ENCODE measurements at places on chromosomes 2 and 18.

- no peak for DNase-seq
These were observed 30.9 kb downstream of the PIK3C3 start for GRCh38 chr18:41985914-41986313.

- no peak for DNase-seq
These were observed 2.7 kb upstream of the NMI start for GRCh38 chr2:151292141-151292540.

DNA sequence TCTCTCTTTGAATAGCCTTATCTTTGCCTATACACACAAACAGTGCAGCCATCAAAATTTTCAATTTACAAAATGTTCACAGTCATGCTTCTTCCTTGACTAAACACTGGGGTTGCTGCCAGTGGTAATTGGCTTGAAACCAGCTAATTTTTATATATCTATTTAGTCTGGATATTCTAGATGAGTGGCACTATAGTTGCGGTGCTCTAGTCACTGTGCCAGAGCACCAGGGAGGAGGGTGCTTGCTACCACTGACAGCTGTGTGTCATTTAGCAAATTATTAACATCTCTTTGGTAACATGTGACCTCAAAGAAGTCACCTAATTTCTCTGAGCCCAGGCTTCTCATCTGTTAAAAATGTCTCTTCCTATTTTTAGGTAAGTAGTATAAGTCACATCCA is 130.4 kb downstream of the MEIS1 start:
- no peak for DNase-seq

DNA sequence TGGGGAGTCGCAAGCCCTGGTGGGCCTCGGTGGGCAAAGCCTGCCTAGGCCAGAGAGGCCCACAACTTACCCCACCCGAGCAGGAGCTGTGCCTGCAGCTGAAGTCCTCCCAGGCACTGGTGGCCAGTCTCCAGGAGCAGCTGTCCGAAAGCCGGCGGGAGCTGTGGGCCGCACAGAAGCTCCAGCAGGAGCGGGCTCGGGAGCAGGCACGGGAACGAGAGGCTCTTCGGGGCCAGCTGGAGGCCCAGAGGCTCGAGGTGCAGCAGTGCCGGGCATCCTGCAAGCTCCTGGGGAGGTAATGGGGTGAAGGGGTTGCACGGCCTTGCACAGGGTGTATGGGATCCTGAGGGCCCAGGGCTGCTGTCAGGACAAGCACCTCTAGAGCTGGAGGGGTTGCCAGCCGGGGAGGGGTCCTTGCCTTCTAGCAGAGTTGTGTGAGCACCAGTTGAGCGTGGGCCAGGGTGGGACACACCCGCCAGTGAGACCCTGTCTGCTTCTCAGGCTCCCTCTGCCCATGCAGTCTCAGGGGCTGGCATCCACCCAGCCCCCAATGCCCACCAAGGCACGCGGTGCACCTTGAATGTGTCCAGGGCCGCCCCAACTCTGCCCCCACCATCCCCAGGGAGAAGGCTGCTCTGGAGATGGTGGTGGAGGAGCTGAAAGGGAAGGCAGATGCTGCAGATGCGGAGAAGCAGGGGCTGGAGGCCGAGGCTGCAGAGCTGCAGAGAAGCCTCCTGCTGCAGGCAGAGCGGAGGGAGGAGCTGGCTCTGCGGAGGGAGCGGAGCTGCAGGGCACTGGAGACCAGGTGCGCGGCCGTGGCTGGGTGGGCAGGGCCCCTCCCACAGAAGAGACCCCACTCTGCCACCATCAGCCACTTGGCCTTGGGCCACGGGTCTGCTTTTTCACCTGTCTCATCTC is 27.2 kb downstream of the CROCC2 start:
- DNase-seq = no peak

GRCh38 chr2:140422759-140423158 is 1642.6 kb upstream of the NXPH2 start:
- no peak for DNase-seq

- no peak for DNase-seq
These were observed 6.3 kb upstream of the NRP2 start for GRCh38 chr2:205675861-205676516.

GRCh38 chr2:195612611-195613495 is 44.2 kb upstream of the SLC39A10 start:
- DNase-seq = no peak

- DNase-seq = no peak
These were observed 25.1 kb upstream of the ME2 start for GRCh38 chr18:50853863-50854271.

- no peak for DNase-seq
These were observed 99.9 kb downstream of the PARD3B start for GRCh38 chr2:204645018-204645773.

DNA sequence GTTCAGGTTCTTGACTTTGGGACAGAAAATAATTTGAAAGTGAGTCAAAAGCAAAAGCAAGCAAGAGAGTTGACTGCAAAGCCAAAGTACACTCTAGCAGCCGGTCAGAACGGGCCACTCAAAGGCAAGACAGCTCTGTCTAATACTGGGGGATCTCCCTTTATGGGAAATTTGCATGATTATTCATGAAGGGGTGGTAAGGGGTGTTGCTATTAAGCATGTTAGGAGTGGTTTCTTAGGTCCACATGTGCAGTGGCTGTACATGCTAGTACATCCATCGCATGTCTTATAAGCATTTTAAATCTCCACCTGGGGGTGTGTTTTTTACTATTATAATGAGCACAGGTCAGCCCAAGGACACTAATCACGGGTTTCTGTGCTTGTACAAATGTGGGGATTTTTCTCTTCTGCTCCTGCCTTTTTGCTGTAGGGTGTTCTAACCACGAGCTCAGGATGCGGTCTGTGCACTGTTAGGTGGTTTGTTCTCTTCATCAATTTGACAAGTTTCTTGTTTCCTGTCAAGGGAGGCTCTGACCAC is 60.2 kb upstream of the SPP2 start:
- DNase-seq = no peak

DNA sequence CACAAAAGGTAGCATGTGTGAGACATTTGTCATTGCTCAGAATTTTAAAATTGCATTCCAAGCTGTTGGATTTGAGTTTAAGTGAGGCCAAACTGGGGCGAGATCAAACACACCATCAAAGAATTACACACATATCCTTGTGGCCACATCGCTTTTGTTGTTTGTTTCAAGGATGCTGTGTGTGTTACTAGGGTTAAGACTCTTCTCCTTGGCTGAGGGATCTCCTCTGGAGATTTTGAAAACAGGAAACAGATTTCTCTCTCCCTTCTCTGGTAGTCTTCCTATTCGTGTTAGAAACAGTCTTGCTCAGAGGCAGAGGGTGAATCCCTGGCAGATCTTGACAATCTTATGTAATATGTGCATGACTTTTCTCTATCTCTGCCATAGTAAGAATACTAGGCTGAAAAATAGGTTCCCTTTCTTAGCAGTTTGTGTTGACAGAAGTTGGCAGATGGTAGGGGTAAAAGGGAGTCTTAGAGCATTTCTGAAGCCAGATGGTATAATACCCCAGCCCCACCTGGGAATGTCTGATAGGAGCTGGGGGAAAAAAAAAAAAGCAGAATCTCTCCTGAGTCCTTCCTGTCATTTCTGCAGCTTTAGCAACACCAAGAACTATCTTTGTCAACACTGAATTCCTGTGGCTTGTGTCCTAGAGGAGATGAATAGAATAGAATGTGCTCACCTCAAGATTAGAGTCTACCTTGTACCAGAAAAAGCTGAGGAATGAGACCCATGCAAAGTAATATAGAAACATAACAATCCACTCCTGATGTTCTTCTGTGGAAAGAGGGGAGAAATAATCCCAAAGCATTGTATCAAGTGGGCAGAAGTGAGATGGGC is 101.8 kb downstream of the XRCC5 start:
- DNase-seq = no peak

- no peak for DNase-seq
These were observed 12.6 kb downstream of the NR4A2 start for GRCh38 chr2:156319811-156320485.

GRCh38 chr2:145402706-145403277 is 882.9 kb upstream of the ZEB2 start:
- DNase-seq = no peak

- DNase-seq = no peak
These were observed 38.7 kb downstream of the PTGR3 start for GRCh38 chr18:75170022-75170789.

GRCh38 chr2:215466097-215466909 is 30.4 kb upstream of the FN1 start:
- DNase-seq = no peak

DNA sequence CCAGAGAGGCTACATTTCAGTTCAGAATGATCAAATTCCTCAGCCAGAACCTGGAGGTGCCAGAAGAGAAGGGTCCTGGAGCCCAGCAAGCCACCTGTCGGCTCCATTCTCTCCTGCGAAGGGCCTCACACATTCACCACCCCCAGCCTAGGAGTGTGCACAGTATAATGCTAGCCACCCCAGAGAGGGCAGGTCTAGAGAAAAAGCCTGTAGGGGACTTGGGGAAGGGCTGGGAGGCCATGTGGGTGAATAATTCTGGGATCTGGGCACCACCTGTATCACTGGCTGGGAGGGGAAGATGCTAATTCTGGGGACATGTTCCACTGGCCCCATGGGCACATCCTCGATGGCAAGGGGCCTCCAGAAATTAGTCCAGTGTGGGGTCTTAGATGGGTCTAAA is 127.6 kb upstream of the HNMT start:
- DNase-seq = no peak

GRCh38 chr2:71776227-71776626 is 322.9 kb downstream of the DYSF start:
- DNase-seq = no peak

- DNase-seq = no peak
These were observed 149.2 kb upstream of the NCK2 start for GRCh38 chr2:105595536-105595935.

GRCh38 chr2:8987410-8987809 is 16.1 kb downstream of the MBOAT2 start:
- no peak for DNase-seq

- DNase-seq = no peak
These were observed 48.4 kb downstream of the UNC50 start for GRCh38 chr2:98656800-98657199.

GRCh38 chr2:119076713-119077112 is 81.8 kb downstream of the C1QL2 start:
- no peak for DNase-seq

GRCh38 chr18:76525911-76526310 is 30.9 kb upstream of the ZNF516 start:
- no peak for DNase-seq

GRCh38 chr2:73588177-73588576 is 54.0 kb downstream of the NAT8 start:
- DNase-seq = no peak

DNA sequence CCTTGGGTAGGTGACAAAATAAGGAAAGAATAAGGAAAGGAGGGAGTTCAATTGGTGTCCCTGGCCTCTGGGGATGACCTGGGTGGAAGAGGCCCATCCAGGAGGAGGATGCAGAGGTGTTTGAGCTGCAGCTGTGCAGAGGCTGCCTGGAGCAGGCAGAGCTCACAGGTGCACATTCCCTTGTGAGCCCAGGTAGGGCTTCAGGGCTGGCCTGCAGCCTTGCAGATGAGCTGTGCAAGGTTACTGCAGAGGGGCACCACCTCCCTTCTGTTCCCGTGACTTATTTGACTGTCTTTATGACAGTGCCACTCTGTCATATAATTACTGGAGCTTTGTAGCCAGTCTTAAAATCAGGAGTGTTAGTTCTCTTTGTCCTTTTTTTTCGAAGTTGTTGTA is 263.2 kb upstream of the HS6ST1 start:
- DNase-seq = no peak

GRCh38 chr18:21820033-21820810 is 79.6 kb downstream of the MIB1 start:
- DNase-seq = no peak

DNA sequence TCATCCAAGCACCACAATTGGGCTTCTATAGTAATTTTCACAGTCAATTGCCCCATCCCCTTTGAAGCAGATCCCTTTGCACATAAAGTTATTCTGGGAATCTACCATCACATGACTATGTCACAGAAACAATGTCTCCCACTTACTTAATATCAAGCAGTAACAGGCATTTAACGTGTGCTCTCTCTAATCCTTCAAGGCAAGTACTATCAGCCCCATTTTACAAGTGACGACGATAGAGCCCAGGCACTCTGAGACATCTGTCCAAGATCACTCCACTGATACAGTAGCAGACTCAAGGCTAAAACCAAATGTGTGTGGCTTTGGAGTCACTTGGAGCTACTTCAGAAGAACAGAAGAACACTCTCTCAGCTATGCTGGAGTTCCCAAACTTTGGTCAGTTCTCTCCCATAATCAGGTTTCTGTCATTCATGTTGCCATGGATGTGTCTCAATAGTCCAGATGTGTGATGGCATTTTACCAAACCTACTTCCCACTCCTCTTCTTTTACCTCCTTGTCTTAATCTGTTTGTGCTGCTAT is 39.7 kb downstream of the PID1 start:
- no peak for DNase-seq

- no peak for DNase-seq
These were observed 407.5 kb downstream of the RNF144A start for GRCh38 chr2:7324706-7325105.

- DNase-seq = no peak
These were observed 6.4 kb upstream of the CTLA4 start for GRCh38 chr2:203861197-203861596.

- no peak for DNase-seq
These were observed 350.7 kb upstream of the SYT4 start for GRCh38 chr18:43627848-43628530.

- no peak for DNase-seq
These were observed 92.5 kb upstream of the NEUROD1 start for GRCh38 chr2:181772777-181773176.
